ENCODE measurements at places on chromosomes 13 and 19.

DNA sequence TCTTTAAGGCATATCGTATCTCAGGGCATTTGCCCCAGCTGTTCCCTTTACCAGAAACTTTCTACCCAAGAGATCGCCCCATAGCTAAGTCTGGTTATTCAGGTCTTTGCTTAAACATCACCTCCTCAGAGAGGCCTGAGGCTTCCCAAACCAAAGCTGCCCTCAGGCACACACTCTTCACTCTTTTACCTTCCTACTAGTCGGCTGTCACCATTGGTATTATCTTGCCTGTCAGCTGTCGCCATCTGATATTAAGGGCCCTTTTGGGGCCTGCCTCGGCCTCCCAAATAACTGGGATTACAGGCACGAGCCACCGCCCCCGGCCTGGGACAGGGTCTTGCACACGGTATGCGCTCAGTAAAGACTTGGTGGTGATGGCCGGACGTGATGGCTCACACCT, 1.0 kb downstream of the GADD45GIP1 start:
- DNase-seq: no peak

DNA sequence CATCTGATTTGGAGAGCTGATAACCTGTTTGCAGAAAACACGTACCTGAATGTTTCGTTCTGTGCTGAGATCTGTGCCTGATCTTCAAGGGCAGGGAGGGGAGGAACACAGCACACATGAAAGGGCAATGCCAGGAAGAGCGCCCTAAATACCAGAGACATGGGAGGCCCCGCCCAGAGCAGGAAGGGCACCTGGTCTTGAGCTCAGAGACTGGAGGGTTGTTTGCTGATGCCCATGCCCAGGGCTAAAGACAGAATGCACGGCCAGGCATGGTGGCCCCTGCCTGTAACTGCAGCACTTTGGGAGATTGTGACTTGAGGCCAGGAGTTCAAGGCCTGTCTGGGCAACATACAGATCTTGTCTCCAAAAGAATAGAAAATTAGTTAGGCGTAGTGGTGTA, 183.2 kb downstream of the TUBA3C start:
- no peak for DNase-seq

- no peak for DNase-seq
These were observed 41.0 kb downstream of the RASL11A start for GRCh38 chr13:27311518-27312210.

- no peak for DNase-seq
These were observed 20.6 kb downstream of the LRRC4B start for GRCh38 chr19:50547385-50548190.

DNA sequence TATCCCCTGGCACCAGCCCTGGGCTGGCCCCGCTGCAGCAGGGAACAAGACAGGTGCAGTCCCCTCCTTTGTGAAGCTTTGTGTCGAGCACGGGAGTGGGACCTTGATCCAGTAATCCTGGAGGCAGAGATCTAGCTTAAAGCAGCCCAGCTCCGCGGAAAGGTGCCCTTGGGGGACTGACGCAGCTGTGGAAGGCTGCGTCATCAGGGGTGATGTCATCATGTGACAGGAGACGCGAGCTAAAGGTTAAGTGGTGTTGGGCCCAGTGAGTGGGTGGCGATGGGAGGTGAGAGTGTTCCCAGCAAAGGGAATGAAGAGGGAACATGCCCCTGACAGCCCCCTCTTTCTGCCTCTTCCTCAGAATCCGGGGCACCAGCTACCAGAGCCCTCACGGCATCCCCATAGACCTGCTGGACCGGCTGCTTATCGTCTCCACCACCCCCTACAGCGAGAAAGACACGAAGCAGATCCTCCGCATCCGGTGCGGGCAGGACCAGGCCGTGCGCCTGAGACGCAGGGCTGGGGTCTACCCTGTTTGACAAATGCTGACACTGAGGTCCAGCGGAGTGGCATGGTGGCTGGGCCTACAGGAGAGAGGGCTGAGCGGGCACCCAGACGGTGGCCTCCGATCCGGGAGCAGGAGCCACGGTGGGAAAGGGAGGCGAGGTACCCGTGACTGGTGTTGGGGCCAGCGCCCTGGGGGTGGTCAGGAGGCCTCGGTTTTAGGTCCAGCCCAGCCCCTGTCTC, 2.6 kb downstream of the LHB start:
- DNase-seq: no peak

GRCh38 chr19:1041835-1042685, 2.2 kb downstream of the ABCA7 start:
- DNase-seq: peak; percentile 25

DNA sequence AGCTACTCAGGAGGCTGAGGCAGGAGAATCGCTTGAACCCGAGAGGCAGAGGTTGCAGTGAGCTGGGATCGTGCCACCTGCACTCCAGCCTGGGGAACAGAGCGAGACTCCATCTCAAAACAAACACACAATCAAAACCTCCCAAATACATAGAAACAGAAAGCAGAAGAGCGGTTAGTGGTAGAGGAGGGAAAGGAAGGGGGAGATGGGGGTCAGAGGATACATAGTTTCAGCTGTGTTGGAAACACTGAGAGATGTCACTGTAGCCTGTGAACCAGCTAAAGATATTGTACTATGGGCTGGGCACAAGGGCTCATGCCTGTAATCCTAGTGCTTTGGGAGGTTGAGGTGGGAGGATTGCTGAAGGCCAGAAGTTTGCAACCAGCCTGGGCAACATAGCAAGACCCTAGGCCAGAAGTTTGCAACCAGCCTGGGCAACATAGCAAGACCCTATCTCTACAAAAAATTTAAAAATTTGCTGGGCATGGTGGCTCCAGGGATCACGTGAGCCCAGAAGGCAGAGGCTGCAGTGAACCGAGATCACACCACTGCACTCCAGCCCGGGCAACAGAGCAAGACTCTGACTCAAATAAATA, 49.9 kb downstream of the GNG7 start:
- no peak for DNase-seq

GRCh38 chr13:112900691-112901091, 68.3 kb upstream of the MCF2L start:
- no peak for DNase-seq

DNA sequence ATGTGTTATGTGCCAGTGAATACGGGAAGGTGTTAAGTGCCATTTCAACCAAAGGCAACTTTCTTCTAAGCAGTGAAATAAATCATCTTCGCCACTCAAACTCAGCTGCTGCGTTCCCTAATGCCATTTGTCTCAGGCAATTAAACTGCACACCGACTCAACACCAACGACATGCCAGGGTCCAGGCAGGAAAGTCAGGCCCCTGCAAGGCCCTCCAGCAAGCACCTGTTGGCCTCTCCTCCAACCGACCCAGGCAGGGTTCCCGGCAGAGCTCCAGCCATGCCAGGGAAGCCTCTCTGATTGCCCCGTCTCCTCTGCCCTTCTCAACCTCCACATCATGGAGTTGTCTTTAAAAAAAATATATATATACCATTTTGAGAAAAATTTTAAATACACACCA, 21.8 kb downstream of the SAFB2 start:
- no peak for DNase-seq

- DNase-seq: no peak
These were observed 7.4 kb upstream of the SLITRK6 start for GRCh38 chr13:85806553-85807175.

DNA sequence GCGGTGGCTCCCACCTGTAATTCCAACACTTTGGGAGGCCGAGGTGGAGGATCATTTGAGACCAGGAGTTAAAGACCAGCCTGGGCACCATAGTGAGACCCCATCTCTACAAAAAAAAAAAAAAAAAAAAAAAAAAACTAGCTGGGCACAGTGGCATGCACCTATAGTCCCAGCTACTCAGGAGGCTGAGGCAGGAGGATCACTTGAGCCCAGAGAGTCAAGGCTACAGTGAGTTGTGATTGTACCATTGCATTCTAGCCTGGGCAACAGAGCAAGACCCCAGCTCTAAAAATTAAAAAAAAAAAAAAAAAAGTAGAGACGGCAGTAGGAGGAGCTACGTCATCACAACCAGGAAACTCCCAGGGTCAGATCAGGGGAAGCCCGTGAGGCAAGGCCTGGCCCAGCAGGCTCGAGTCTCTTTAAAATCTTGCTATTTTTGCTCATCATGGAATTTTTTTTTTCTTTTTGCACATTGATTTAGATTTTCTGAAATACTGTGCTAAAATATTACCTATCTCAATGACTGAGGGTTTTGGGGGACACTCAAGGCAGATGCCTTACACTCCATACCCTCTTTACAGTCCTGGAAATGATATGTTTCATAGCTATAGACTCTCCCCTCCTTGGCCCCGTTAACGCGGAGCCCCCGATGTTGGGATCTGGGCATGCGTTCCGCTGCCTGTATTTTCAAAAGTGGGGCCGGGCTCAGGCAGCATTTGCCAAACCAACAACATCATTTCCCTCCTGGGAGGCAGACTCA, 44.4 kb upstream of the USE1 start:
- no peak for DNase-seq

- no peak for DNase-seq
These were observed 501 bp downstream of the SIRT2 start for GRCh38 chr19:38898788-38899446.

DNA sequence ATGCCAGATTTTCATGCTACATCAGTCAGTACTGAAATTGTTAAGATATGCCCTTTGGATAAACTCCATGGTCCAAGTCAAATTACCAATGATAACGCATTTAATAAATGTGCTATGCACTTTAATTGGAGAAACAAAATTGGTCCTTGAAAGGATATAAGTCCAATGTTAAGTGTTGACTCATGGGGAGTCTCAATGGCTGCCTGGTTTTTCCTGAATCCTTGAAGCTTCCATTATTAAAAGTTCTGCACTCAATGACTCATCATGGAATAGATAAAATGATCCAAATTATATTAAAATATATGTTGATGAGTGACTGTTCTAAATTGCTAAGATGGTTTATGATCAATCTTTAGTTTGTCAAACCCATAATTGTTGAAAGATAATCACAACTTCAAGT, 346.0 kb upstream of the ATXN8OS start:
- no peak for DNase-seq

GRCh38 chr19:17933414-17934129, 757 bp downstream of the CCDC124 start:
- DNase-seq: no peak

DNA sequence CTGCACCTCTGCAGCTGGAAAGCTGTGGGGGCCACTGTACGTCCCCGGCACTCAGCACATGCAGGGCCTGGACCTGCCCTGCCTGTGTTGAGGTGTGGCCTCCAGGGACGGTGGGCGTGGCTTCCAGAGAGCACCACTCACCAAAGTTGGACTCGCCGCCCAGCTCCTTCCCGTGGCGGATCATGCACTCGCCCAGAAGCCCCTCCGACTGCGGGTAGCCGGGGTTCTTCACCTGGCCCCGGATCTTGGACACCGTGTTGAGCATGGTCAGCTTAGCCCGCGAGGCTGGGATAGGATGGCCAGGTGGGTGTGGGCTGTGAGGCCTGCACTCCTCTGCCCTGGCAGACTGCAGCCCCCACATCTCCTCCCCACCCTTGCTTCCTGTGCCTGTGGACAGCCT, 22.0 kb downstream of the MPND start:
- no peak for DNase-seq

GRCh38 chr13:48038761-48039160, 1.2 kb downstream of the NUDT15 start:
- DNase-seq: no peak

DNA sequence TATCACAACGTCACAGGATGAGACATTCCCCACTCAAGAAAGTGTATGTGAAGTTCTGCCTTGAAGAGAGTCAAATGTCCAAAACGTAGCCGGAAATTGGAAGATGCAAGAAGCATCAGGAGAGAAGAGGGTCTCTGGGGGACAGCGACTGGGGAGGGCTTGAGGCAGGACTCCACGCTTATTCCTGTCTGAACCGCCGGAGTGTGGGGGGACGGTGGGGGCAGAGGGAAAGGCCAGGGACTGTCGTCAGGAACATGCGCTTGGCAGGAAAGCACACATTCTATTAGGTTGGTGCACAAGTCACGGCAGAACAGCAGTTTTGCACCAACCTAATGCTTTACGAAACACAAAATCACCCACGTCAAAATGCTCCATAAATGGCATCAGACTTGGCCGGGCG, 95.3 kb upstream of the TM9SF2 start:
- DNase-seq: no peak

DNA sequence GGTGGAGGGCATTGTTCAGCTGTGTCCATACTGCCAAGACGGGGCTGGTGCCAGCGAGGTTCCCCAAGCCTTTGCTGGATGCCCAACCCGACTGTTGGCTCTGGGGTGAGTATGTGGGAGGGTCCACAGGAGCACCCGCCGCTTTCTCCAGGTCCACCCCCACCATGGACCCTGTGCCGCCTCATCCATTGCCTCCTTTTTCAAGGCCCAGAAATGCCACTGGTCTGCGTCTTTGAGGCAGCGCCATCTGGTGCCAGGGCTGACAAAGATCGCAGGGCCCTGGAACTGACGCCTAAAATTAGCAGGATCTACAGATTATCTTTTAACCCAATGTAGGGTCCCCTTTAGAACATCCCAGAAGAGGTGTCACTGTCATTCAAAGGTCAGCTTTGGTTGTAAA, 34.6 kb downstream of the NFIX start:
- no peak for DNase-seq

- no peak for DNase-seq
These were observed 19.8 kb upstream of the ZNF780A start for GRCh38 chr19:40110570-40110969.

GRCh38 chr13:52644108-52644507, 1.9 kb downstream of the HNRNPA1L2 start:
- no peak for DNase-seq

DNA sequence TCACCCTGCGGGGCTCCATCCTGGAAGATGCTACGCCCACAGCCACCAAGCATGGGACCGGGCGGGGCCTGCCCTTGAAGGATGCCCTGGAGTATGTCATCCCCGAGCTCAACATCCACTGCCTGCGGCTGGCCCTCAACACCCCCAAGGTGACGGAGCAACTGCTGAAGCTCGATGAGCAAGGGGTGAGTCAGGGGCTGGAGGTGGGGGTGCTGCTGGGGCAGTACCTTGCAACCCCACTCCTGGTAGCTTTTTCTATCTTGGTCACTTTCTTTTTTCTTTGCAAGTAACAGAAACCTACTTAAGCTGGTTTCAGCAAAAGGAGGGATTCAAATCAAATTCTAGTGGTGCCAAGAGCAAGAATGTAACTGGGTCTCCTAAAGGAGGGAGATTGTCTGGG, 124.1 kb downstream of the DPF1 start:
- DNase-seq: no peak

- DNase-seq: no peak
These were observed 5.1 kb upstream of the KLF2 start for GRCh38 chr19:16319481-16319880.

DNA sequence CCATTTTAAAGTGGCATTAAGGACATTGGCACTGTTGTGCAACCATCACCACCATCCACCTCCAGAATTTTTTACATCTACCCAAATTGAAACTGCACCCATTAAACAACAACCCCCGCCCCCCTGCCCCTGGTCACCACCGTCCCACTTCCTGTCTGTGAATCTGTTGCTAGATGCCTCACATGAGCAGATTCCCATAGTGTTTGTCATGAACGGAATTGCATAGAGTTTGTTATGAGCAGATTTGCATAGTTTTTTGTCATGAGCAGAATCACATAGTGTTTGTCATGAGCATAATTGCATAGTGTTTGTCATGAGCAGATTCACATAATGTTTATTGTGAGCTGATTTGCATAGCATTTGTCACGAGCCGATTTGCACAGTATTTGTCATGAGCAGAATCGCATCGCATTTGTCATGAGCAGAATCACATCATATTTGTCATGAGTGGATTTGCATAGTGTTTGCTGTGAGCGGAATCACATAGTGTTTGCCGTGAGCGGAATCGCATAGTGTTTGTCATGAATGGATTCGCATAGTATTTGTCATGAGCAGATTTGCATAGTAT, 54.0 kb upstream of the GTF3A start:
- no peak for DNase-seq

GRCh38 chr13:47656651-47657050, 344.4 kb downstream of the SUCLA2 start:
- DNase-seq: no peak

Data from NCI-H446 treated with DMSO at 0.1 percent for 48 hours (cell line).